ENCODE measurements at places on chromosomes 1 and 21.

DNA sequence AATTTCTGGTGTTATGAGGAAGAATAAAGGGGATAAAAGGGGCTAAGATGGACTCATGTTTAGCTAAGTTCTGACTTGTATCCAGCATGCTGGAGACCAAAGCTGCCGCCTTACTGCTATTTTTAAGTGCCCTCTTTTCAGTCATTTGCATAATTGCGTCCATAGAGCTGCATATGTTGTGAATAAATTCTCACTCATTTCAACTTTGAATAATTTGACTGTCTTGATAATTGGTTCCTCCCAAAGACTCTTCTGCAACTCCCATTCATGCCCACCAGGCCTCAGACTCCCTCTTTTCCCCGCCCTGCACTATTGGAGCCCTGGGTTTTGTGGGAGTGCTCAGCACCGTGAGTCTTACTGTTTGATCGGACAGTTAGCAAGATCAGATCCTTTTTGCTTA lies 45.0 kb downstream of the KIAA0040 start:
- DNase-seq = no peak

GRCh38 chr1:62689524-62689923 lies 1.3 kb upstream of the DOCK7 start:
- DNase-seq = no peak

GRCh38 chr1:5424802-5425703 lies 567.2 kb downstream of the NPHP4 start:
- DNase-seq = no peak

DNA sequence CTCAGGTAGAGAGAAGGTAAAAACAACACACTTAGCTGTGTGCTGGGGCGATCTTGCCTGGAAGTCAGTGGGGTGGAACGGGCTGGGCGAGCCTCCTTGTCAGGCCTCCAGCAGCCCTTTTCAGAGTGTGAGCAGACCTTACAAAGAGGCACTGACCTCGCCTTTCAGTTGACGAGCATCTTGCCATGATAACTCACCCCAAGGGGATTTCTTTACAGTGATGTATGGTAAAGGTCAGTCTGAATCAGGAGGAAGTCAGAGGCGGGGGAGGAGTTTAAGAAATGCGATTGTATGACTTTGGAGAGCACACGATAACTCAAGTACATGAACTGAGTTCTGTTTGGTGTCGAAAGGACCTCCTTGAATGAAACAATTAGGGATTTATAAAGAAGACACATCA lies 326.5 kb upstream of the PROX1 start:
- no peak for DNase-seq

- DNase-seq = no peak
Measured at GRCh38 chr1:26705788-26706311, 10.0 kb downstream of the ARID1A start.
